Nasal cavity respiratory epithelium epithelial cell of viscerocranial mucosa (primary cell): ENCODE measurements at places on chromosomes 2 and 18. TPM values are rescaled to one million over a fixed set of nuclear protein-coding genes. Genes with fewer than 3 reads are reported as not detected.

Gene ALLC
- not detected in 2 replicates for total RNA-seq

Gene ATP6V1B1
- total RNA-seq, result 0.21 and 0.34 TPM in 2 replicates

Gene TMEM17
- total RNA-seq, result 1.4 and 1.7 TPM in 2 replicates

Gene STAT4
- 9.2 and 10.9 TPM in 2 replicates for total RNA-seq

Gene TDRD15
- total RNA-seq, result not detected in 2 replicates

Gene SCN2A
- 0.34 and 0.64 TPM in 2 replicates for total RNA-seq

Gene SFT2D3
- 3.8 and 4.1 TPM in 2 replicates for total RNA-seq

Gene ALPI
- not detected in 2 replicates for total RNA-seq

Gene C2orf80
- total RNA-seq, result not detected in 2 replicates

Gene KLHL30
- total RNA-seq, result 0.34 and 0.36 TPM in 2 replicates

Gene SERPINB4
- 1.7 and 63.5 TPM in 2 replicates for total RNA-seq

Gene CIB4
- total RNA-seq, result not detected in 2 replicates

Gene TRIM43
- total RNA-seq, result under 0.01 TPM in 1 of 2 replicates, not detected in the other

Gene APCDD1
- not detected in 2 replicates for total RNA-seq

Gene NFE2L2
- 98.1 and 219 TPM in 2 replicates for total RNA-seq

Gene TEKT4
- total RNA-seq, result not detected in 2 replicates

Gene BCS1L
- 45.9 and 60.5 TPM in 2 replicates for total RNA-seq

Gene FMNL2
- total RNA-seq, result 31.8 and 51.9 TPM in 2 replicates

Gene CCDC148
- total RNA-seq, result 0.34 and 0.71 TPM in 2 replicates

Gene CRYGD
- total RNA-seq, result not detected in 2 replicates

Gene CPS1
- 16.1 and 27.0 TPM in 2 replicates for total RNA-seq

Gene SNORC
- 0.34 and 1.1 TPM in 2 replicates for total RNA-seq

Gene FRZB
- total RNA-seq, result under 0.01 TPM in 2 replicates

Gene SNED1
- total RNA-seq, result under 0.01 and 0.28 TPM in 2 replicates

Gene PTMA
- 500 and 760 TPM in 2 replicates for total RNA-seq

Gene NAPG
- total RNA-seq, result 46.8 and 48.8 TPM in 2 replicates
